Renal cortex interstitium (tissue), 15 donors: ENCODE measurements at places on chromosomes 4 and X. TPM values are rescaled to one million over a fixed set of nuclear protein-coding genes. Genes with fewer than 3 reads are reported as not detected.

Gene SMIM31
- polyA plus RNA-seq: 0.29 TPM

Gene CXCR3
- polyA plus RNA-seq: 0.18 TPM

Gene ADAM29
- polyA plus RNA-seq: 0.09 TPM

Gene HPGD
- polyA plus RNA-seq: 72.8 TPM

Gene PHOX2B
- polyA plus RNA-seq: not detected

Gene RBM3
- 288 TPM for polyA plus RNA-seq

Gene MAGEA2
- polyA plus RNA-seq: not detected

- DNase-seq: no peak
Observed at GRCh38 chrX:54248309-54248708, 65.3 kb upstream of the FAM120C start.

GRCh38 chr4:39045827-39046221 lies 13.6 kb upstream of the TMEM156 start:
- no peak for DNase-seq

GRCh38 chrX:29172880-29173279 lies 585.6 kb downstream of the IL1RAPL1 start:
- no peak for DNase-seq

DNA sequence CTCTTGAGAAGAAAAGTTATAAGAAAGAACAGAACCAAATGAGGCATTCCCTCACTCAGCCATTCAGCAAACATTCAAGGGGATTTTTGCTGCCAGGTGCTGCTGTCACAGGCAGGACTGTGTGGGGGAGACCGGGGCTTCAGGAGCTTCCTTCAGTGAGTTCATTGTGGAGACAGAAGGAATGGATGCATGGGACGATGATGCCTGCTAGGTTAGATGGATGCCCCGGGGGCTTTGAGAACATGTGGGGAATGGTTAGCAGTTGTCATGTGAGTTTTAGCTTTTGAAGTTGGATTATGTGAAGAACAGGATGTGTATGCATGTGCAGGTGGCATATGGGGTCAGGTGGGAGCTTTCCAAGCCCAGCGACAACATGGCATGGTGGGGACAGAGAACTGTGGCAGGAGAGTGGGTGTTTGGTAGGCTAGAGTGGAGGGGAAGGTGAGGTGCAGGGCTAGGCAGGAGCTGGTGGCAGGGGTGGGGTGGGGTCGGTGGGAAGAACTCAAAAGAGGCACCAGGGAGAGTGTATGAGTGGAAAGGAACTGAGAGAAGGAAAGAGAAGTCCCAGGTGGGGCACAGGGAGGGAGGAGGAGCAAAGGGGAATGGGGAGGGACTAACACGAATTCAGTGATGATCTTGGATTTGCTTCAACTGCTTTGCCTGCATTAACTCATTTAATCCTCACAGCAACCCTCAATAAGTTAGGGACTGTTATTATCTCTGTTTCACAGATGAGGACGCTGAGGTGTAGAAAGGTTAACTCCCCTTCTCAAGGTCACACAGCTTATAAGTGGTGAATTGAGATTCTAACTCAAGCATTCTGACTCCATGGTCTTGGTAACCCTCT lies 8.4 kb downstream of the DCUN1D4 start:
- no peak for DNase-seq

GRCh38 chr4:7761720-7762119 lies 177.9 kb downstream of the AFAP1 start:
- DNase-seq: peak; percentile 65

DNA sequence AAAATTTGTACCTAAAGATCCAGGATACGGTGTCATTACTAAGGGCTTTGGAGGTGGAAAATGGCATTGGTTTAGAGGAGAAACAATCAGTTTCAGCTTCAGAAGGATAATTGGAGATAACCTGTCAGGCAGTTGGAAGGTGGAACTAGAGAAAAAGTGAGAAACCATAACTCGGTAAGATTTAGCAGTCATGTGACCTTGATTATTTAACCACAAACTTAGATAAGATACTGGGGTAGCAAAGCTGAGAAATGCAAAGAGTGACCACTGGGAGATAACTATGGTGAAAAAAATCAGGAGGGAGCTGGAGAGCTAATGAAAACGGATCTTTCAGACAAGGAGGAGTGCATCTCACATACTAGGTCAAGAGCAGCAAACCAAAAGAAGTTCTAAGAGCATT lies 58.3 kb upstream of the SMARCA5 start:
- no peak for DNase-seq

DNA sequence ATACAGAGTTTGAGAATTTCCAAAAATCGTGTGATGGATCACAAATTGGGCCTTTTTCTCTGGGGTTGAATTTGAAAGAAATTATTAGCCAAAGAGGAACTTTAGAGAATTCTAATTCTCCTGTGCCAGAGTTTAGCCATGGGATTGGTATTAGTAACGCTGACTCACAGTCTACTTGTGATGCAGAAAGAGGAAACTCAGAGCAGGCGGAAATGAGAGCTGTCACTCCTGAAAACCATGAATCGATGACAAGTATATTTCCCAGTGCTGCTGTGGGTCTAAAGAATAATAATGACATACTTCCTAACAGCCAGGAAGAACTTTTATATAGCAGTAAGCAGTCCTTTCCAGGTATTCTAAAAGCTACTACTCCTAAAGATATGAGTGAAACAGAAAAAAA lies 64.9 kb downstream of the N4BP2 start:
- no peak for DNase-seq

DNA sequence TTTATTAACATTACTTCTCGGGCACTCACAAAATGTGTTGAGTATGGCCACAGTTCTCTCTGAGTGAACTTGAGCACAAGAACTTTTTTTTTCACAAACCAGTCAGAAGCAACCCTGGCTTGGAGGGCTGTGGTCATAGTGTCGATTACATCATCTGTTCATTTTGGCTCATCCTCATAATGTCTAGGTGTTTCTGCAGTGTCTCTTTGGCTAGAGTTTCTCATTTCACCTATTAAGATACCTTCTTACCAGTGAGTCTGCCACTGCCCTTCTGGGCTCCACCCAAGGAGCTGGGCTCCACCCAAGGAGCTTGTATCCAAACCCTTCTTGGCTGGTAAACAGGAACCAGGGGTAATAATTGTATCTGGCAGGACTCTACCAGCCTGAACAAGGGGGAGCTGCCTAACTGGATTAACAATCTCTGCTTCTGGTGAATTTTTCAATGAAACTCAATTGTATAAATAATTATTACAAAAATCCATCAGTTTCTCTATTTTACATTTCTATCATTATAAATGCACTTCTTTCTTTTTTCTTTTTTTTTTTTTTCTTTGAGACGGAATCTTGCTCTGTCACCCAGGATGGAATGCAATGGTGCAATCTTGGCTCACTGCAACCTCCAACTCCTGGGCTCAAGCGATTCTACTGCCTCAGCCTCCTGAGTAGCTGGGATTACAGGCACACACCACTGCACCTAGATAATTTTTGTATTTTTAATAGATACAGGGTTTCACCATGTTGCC lies 667.7 kb upstream of the SLIT2 start:
- DNase-seq: no peak

GRCh38 chrX:150621652-150622051 lies 53.2 kb downstream of the MTM1 start:
- DNase-seq: no peak

DNA sequence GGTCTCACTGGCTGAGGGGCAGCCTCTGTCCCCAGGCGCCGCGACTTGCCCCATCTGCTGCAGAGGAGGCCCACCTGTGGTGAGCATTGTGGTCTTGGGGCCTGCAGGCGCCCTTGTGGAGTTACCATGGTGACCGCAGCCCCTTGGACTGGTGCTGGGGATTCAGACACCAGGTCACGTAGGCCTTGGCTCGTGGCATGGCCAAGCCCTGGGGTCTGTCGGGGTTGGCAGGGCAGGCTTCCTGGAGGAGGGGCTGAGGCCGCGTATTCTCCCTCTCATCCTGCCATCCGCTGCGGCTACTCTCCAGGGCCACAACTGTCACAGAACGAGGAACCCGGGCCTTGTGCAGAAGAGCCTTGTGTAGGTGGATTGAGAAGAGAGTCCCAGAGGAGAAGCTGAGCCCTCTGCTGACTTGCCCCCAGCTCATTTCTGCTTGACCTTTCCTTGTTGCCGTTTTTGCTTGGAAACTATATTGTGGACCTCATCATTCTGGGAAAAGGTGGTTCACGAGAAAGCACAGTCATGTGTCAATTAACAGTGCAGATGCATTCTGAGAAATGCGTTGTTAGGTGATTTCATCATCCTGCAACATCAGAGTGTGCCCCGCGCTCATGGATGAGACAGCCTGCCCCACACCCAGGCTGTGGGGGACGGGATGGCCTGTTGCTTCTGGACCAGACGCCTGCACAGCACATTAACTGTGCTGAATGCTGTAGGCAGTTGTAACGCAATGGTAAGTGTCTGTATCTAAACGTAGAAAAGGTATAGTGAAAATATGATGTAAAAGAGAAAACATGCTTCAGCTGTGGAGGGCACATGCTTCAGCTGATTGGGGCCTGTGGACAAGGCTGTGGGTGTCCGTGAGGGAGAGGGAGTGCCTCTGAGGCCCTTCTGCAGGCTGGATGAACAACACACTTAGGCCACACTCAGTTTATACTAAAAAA lies 38.5 kb downstream of the TRMT44 start:
- DNase-seq: no peak

DNA sequence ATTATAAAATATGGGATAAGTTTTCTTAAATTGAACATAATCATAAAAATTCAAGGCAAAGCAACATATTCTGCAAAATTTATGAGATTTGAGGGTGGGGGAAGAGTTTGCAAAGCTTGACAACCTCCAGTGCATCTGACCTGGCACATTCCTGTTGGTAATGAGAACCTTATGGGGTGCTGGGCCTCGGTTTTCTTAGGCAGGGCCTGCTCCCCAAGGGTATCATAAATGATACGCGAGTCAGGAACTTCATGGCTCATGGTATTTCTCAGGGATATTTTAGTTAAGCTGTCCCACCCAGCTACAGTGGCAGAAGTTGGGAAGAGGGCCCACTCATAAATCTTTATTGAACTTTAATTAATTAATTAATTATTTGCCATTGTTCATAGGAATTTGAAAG lies 13.2 kb downstream of the AFF2 start:
- no peak for DNase-seq

DNA sequence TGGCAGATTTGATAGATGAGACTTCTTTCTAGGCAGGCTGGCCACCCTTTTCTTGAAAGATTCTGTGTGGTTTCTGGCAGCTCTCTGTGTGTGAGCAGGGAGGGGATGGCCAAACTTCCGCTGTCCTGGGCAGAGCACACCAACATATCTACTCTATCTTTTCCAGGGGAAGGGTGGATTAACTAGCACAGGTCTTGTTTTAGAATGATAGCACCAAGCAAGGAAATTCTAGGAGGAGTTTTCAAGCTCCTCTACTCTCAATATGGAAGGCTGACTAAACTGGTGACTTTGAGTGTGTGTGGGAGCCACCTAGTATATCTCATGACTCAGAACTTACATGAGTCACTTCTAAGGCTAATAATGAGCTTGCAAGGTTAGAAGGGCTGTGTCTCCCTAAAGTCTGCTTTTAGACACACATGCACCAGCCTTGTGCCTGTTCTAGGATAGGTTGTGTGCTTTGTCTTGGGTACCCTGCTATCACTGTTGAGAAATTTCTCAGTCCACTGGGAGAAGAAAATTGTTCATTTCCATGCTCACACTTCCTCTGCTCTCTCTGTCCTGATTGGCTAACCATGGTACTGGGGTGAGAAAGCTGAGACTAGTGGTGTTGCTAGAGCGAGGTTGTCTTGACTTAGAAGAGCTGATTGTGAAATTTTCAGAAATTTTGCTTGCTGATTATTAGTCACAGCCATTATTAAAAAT lies 72.9 kb downstream of the YIPF6 start:
- no peak for DNase-seq

DNA sequence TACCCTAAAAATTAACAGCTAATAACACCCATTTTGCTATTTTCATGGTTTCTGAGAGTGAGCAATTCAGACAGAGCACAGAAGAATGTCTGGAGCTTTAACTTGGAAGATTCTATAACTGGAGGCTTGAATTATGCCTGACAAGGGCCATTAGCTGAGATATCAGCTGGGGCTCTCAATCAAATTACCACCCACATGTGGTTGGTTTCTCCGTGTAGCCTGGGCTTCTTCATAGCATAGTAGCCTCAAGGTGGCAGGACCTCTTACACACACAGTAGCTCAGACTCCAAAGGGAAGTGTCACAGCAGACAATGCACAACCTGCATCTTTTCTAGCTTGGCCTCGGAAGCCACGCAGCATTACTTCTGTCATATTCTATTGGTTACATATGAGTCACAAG lies 127.3 kb downstream of the EFHC2 start:
- no peak for DNase-seq

GRCh38 chrX:153725832-153726285 lies 1.2 kb downstream of the ABCD1 start:
- no peak for DNase-seq

GRCh38 chr4:128868758-128869157 lies 59.3 kb downstream of the JADE1 start:
- DNase-seq: no peak

DNA sequence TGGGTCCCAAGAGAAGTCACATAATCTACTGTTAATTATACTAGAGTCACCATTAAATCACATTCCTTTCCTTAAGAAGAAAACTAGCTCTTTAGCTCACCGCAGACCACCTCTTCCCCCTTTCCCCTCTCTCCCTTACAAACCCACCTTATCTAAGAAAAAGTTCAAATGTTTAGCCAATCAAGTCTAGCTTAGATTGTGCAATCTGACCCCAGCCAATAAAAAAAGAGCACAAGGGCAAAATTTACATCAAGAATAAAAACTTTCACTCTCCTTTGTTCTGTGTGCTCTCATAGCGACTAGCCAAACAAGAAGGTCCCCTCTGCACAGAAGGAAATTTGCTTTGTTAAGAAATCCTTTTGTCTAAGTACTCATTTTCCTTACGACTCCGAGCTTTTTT lies 76.3 kb downstream of the TMEM156 start:
- DNase-seq: no peak

- no peak for DNase-seq
Observed at GRCh38 chrX:19373351-19373891, 29.7 kb downstream of the PDHA1 start.

GRCh38 chrX:12758291-12758690 lies 32.9 kb upstream of the PRPS2 start:
- DNase-seq: no peak

DNA sequence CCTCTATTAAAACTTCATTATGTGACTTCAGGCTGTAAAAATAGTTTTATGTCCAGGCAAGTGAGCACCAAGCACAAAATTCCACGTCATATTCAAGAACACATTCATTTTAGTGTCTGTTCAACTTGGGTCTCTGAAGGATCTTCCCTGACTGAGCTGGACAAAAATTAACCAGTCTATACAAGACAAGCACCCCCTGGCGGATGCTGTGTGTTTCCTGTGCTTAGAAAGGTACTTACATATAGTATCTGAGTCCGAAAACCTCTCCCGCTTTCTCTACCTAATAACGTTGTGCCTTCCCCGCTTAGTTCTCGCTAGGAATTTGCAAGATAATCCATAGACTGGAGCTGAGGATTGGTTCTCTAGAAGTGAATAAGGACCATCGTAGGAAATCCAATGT lies 2214.5 kb upstream of the TENM3 start:
- no peak for DNase-seq

DNA sequence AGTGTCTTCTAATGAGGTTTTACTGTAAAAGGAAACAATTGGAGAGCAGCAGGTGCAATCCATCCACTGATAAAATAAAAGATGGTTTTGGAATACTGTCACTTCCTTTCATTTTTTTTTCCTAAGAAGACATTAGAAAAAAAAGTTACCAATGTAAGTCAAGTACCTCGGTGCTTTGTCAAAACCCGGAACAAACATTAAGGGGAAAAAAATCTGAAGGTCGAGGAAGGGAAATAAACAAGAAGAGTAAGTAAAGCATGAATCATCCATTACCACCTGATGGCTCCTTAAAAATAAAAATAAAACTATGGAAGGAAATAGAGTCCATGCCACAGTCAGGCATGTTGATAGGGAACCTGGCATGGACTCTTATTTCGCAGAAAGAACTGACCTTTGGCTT lies 15.3 kb upstream of the XPNPEP2 start:
- DNase-seq: no peak

- no peak for DNase-seq
Observed at GRCh38 chr4:127355743-127356142, 277.0 kb upstream of the INTU start.
